Esophagus squamous epithelium (tissue), 5 donors: ENCODE measurements at places on chromosomes 2 and 18.

DNA sequence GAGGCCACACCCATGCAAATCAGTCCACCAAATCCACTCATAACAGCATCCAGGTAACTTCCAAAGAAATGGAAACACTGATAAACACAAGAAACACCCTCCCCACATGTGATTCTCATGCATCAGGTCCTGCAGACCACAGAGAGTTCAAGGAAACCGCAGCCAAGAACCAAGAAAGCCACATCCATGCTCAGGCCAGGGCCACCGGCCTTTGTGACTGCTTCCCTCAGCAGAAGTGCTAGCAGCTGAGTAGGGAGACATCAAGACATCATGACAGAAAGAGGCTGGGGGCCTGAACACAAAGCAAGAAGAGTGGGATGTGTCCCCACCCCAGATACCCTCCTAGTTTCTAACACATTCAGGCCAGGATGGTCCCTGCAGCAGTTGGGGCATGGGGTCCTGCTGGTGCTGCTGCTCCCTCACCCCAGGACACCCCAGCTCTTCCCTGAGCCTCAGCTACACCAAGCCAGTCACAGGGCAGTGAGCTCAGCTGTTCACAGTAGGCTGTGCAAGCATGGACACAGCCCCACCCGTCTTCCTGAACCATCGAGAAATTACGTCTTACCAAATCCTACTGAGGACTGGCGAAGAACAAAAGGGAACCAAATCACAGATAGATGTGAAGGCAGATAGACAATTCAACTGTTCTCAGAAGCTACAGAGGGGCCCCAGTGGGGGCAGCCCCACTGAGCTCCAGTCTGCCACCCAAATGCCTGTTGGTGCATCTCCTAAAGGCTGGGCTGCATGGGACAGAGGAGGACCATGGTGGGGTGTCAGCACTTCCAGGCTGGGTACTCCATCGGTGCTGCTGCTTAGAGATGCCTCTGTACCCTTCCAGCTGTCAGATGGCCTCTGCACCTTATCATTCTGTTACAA, 60.9 kb downstream of the HDAC4 start:
- no peak for DNase-seq

GRCh38 chr2:220664272-220665107, 907.6 kb downstream of the EPHA4 start:
- no peak for DNase-seq

GRCh38 chr2:98727369-98728087, 3.4 kb downstream of the MGAT4A start:
- no peak for DNase-seq

- no peak for DNase-seq
Observed at GRCh38 chr18:73261923-73262322, 394.1 kb upstream of the NETO1 start.

GRCh38 chr2:69779258-69780001, 37.5 kb downstream of the ANXA4 start:
- no peak for DNase-seq

GRCh38 chr2:26560892-26561291, 80.3 kb downstream of the CIB4 start:
- DNase-seq: no peak

- no peak for DNase-seq
Observed at GRCh38 chr2:79453918-79454317, 58.9 kb upstream of the CTNNA2 start.

DNA sequence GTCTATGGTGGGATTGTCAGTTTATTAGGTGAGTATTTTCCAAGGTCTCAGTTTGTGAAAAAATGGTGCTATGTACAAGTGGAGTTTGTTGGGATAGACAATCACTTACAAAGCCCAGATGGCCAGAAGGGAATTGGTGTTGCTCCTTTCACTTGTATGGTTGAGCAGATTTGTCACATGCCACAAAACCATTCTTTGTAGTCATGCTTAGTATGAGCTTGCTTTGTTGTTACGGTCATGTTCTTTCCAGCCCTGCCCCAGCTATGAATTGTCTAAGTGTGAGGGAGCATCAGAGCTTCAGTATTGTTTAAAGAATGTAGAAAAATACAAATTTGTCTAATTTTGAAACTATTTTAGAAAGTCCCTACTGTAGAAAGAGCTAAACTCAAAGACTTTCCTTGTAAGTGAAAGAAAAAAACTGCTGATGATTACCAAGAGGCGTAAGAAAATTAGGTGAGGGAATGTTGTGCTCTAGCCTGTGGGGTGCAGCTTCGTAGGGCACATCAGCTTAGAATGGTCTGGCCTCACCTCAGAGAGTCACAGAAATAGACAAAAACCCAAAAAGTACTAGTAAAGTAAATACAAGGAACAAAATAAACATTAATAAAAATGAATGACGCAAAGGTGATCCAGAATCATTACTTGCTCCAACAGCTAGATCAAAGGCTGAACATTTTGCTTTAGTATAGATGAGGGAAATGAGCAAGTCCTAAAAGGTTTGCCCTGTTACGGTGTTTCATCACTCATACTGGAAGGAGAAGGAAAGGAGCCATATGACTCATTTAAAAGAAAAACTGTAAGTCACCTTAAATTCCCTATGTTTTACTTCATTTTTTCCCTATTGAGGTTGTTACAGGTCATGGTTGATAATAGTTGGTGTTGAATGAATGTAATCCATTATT, 9.2 kb downstream of the TGIF1 start:
- no peak for DNase-seq

DNA sequence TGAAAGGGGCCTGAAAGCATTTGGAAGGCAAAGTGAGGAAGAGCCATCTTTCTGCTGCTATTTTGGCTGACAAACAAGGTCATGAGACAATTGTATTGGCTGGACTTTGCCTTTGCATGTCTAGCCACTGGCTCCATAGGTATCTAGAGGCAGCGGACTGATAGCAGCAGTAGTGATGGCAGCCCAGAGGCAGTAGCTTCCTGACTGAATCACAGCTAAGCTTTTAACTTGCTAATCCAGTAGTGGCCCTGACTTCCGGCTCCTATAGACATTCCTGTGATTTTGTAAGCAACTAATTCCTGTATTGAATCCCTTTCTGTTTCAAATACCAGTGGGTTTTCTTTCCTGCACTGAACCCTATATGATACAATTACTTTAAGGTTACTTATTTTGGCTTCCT, 69.8 kb upstream of the PDE1A start:
- no peak for DNase-seq

GRCh38 chr2:119255760-119256581, 32.3 kb downstream of the STEAP3 start:
- no peak for DNase-seq

- DNase-seq: no peak
Observed at GRCh38 chr2:102401456-102401855, 21.5 kb upstream of the IL18RAP start.

GRCh38 chr2:85114586-85115330, 18.4 kb upstream of the TCF7L1 start:
- no peak for DNase-seq

DNA sequence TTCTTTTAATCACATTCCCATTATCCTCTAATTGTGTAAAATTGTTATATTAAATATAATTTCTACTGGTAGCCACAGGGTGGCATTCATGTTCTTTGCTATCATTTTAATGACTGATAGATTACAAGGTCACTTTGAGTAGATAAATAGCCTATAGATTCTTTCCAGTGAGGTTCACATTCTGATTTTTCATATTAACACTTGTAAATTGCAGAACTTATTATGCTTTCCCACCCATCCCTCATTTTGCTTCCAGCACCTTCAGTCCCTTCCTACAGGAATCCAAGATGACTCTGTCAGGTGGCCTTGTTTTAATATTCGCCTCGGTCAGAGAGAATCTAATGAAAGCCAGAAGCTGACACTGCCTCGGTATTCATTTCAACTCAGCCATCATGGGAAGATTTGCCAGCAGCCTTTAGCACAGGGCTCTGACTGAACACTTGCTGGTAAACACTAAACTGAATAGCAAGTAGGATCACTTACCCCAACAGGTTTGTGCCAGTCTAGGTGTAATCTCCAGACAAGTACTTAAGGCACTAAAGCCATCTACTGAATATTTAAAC, 101.2 kb upstream of the FSHR start:
- DNase-seq: no peak

DNA sequence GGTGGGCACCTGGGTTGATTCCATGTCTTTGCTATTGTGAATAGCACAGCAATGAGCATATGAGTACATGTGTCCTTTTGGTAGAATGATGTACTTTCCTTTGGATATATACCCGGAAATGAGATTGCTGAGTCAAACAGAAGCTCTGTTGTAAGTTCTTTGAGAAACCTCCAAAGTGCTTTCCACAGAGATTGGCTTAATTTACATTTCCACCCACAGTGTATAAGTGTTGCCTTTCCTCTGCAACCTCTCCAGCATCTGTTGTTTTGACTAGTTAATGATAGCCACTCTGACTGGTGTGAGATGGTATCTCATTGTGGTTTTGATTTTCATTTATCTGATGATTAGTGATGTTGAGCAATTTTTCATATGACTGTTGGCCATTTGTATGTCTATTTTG, 194.8 kb downstream of the ZNF804A start:
- DNase-seq: no peak

DNA sequence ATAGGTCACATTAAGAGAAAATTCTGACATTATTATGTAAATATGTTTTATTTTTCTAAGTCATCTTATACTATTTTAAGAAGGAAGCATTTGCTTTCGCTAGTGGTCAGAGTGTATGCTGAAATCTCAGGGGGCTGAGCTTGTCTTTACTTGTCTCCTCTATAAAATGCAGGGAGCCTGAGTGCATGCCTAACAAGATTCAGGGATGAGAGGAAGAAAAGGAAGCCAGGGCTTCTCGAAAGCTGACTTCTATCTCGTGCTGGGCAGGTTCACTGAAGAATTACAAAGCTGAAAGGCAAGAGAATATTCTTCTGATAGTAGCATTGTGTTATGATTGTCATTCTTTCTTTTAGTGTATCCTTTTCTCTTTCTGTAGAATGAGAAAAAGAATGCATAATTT, 467.4 kb downstream of the SOX11 start:
- no peak for DNase-seq

GRCh38 chr2:48109491-48110204, 203.3 kb upstream of the FBXO11 start:
- no peak for DNase-seq

DNA sequence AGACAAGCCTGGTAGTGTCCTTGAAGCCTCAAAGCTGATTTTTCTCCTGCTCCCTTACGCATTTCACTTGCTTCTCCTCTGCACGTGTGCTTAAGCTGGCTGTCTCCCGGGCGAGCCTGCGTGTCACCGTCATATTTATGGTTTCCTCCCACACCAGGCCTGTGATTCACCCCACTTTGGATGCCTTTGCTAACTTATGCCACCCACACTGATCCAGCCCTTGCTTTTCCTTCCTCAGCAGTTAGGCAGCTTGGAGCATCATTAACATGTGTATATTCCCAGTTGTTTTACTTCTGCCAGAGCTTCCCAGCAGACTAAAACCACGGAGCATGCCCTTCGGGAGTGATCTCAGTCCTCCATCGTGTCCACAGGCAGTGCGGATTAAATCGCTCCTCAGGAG, 2.2 kb downstream of the ST3GAL5 start:
- no peak for DNase-seq

GRCh38 chr2:182103526-182103925, 117.9 kb downstream of the PPP1R1C start:
- no peak for DNase-seq

DNA sequence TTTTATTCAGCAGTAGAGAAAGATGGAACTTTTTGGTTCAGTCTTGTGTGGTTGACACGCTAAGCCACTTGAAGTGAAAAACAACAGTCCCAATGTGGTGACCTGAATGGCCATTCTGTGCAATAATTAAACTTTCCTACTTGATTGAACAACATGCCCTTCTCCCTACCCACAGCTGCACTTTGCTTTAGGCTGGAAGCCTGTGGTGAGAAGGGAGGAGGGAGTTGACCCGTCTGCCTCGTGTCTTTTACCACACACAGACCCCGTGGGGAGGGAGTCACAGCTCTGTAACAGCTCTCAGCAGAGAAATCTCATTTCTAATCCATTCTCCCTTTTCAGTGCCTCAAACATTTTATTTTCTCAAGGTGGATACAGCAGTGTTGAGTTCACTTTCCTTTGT, 138.2 kb upstream of the PKDCC start:
- DNase-seq: no peak

GRCh38 chr18:22335731-22336198, 82.0 kb downstream of the CTAGE1 start:
- DNase-seq: no peak

DNA sequence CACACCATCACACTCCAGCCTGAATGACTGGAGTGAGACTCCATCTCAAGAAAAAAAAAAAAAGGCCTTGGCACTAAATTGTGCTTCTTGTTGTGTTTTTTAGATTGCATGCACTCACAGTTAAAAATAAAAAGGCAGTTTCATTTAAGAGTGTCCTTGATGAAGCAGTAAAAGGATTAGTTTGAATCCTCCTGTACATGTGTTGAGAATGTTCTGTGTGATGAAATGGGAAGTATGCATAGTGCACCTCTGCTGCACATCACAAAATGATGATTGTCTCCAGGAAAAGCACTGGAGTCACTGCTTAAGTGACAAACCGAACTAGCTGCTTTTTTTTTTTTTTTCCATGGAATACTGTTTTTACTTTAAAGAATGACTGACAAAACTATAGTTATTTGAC, 23.1 kb downstream of the DYSF start:
- DNase-seq: no peak

- DNase-seq: no peak
Observed at GRCh38 chr2:206561962-206562361, 80.3 kb upstream of the FAM237A start.

GRCh38 chr18:37122877-37123276, 293.9 kb downstream of the KIAA1328 start:
- DNase-seq: no peak

DNA sequence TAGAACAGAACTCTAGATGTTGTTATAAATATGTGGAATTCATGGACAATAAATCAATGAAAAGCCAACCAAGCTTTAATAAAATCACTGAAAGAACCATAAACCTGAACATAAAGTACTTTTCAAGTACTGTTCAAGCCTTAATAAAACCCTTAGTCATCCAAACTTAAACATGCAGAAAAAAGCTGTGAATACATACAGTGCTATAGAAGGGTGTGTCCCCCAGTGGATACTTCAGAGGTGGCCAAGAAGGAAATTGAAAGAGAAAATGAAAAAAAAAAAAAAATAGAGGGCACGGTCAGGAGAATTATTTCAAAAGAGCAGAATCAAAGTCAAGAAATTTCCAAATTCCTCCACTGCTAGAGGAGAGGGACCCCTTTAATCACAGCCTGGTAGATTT, 141.1 kb downstream of the SP100 start:
- DNase-seq: no peak

DNA sequence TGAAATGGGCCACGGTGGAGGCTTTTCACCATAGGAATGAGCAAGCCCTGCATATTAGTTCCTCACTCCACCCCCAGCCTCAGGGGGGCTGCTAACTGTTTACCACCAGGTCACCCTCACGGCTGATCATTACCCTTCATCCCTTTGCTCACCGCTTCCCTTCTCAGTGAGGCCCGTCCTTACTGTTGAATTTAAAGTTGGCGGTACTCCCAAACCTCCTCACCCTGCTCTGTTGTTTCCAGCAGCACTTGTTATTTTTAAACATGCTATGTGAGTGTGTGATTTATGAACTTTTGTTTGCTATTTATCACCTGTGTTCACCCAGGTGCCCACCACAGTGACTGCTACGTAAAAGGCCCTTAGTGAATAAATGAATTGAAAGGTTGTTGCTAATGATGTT, 243.6 kb downstream of the ZNF407 start:
- DNase-seq: no peak

GRCh38 chr2:39033980-39034379, 86.9 kb downstream of the SOS1 start:
- no peak for DNase-seq

GRCh38 chr2:241940329-241940728, 70.8 kb downstream of the RTP5 start:
- DNase-seq: no peak

GRCh38 chr2:241114836-241115235, 12.7 kb upstream of the MTERF4 start:
- DNase-seq: no peak
